ENCODE measurements at places on chromosomes 13 and 19. TPM values are rescaled to one million over a fixed set of nuclear protein-coding genes. Genes with fewer than 3 reads are reported as not detected.

B3GLCT gene
- total RNA-seq, result 4.4 TPM

RUBCNL gene
- 1.4 TPM for total RNA-seq

EXOC3L2 gene
- total RNA-seq, result 0.16 TPM

LYL1 gene
- total RNA-seq, result 0.34 TPM

NUMBL gene
- total RNA-seq, result 70.8 TPM

ZNF525 gene
- 6.3 TPM for total RNA-seq

KLK8 gene
- not detected for total RNA-seq

UQCR11 gene
- 103 TPM for total RNA-seq

HIPK4 gene
- total RNA-seq, result 0.16 TPM

TMIGD2 gene
- total RNA-seq, result not detected

CASP14 gene
- total RNA-seq, result not detected

ZNF430 gene
- total RNA-seq, result 3.4 TPM

NLRP12 gene
- not detected for total RNA-seq

LYPD5 gene
- total RNA-seq, result 1.9 TPM

ZNF101 gene
- total RNA-seq, result 4.9 TPM

ZNF8 gene
- 2.2 TPM for total RNA-seq

MEIOSIN gene
- not detected for total RNA-seq

ICAM3 gene
- 12.0 TPM for total RNA-seq

ICAM5 gene
- 0.69 TPM for total RNA-seq

GSK3A gene
- total RNA-seq, result 5.4 TPM

BRSK1 gene
- 3.5 TPM for total RNA-seq

ZNF234 gene
- total RNA-seq, result 11.2 TPM

TUBA3C gene
- total RNA-seq, result not detected

PSG3 gene
- total RNA-seq, result not detected

PRR36 gene
- not detected for total RNA-seq

CYP4F12 gene
- not detected for total RNA-seq

GAPDHS gene
- not detected for total RNA-seq

TSKS gene
- 0.32 TPM for total RNA-seq

ZNF121 gene
- 33.1 TPM for total RNA-seq

ZNF524 gene
- total RNA-seq, result 12.1 TPM

OR7G3 gene
- total RNA-seq, result not detected

RHPN2 gene
- total RNA-seq, result 2.1 TPM

SHISA7 gene
- not detected for total RNA-seq

MIPEP gene
- total RNA-seq, result 65.4 TPM

ZNF787 gene
- total RNA-seq, result 18.8 TPM

IQCN gene
- total RNA-seq, result 0.63 TPM

TMEM190 gene
- not detected for total RNA-seq

KCNN1 gene
- 0.34 TPM for total RNA-seq

C1QTNF9B gene
- 0.95 TPM for total RNA-seq

LIM2 gene
- total RNA-seq, result not detected

NXNL1 gene
- not detected for total RNA-seq

ZNF20 gene
- 3.8 TPM for total RNA-seq

GCDH gene
- 12.4 TPM for total RNA-seq

SBK2 gene
- not detected for total RNA-seq

MTUS2 gene
- total RNA-seq, result 0.17 TPM

MEX3D gene
- 21.9 TPM for total RNA-seq

CDC16 gene
- total RNA-seq, result 44.5 TPM

PTGIR gene
- total RNA-seq, result 0.77 TPM

IRGC gene
- total RNA-seq, result not detected

PSG5 gene
- total RNA-seq, result 3.8 TPM

VSTM2B gene
- not detected for total RNA-seq

NCAN gene
- total RNA-seq, result under 0.01 TPM
